ENCODE measurements at places on chromosomes 5 and 9.
A peak's percentile ranks its signal among the peaks of the same experiment; 100 is the strongest.

DNA sequence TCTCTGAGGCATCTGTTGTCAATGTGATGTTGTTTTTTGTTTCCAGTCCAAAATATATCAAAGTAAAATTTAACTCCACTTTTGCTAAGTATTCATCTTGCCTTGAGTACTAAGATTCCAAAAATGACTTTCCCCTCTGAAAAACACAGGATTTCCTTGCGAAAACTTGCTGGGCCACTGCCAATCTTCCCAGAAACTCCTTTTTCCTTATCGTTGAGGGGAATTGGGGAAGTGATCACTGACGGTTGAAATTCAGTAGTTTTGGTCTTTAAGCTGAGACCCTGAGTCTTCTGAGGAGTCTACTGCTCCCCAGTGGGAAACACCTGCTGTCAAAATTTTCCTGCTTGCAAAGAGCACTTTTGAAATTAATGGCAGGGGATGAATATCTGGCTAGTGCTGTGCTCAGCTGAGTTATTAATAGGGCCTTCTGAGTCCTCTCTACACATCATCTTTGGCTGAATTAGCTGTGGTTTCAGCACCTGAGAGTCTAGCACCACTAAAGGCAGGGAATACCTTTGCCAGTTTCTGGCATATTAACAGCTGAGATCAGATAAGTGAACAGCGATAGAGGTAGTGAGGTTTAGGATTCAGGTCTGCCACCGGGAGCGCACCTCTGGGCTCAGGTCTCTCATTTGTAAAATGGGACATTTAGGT lies 18.0 kb downstream of the TLR4 start:
- DNase-seq = no peak

- DNase-seq = no peak
Observed at GRCh38 chr5:77281969-77282336, 71.5 kb downstream of the PDE8B start.

DNA sequence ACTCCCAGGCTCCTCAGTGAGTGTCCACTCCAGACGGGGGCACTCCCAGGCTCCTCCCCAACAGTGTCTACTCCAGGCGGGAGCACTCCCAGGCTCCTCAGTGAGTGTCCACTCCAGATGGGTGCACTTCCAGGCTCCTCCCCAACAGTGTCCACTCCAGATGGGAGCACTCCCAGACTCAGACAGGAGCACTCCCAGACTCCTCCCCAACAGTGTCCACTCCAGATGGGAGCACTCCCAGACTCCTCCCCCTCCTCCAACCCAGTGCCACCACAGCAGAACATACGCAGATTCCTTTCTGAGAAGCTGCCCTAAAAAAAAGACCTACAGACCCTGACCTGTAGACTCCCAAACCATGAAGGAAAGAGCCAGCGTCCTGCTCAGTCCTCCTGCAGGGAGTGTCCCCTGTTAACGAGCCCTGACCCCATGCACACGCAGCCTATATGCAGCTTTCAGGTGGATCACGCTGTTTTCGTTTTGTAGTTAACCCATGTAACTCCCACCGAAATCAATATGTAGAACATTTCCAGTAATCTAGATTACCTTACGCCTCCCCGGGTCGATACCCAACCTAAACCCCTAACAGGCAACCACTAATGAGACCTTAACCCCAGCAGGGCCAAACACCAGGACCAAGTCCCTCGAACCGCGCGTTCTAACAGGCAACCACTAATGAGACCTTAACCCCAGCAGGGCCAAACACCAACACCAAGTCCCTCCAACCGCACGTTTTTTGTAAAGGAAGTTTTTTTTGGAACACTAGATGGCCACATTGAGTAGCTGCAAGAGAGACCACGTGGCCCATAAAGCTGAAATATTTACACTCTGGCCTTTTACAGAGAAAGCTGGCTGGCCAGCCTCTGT lies 15.7 kb downstream of the PNPLA7 start:
- peak; percentile 91 for DNase-seq

- no peak for DNase-seq
Observed at GRCh38 chr5:92559781-92560180, 1021.2 kb downstream of the NR2F1-AS1 start.

DNA sequence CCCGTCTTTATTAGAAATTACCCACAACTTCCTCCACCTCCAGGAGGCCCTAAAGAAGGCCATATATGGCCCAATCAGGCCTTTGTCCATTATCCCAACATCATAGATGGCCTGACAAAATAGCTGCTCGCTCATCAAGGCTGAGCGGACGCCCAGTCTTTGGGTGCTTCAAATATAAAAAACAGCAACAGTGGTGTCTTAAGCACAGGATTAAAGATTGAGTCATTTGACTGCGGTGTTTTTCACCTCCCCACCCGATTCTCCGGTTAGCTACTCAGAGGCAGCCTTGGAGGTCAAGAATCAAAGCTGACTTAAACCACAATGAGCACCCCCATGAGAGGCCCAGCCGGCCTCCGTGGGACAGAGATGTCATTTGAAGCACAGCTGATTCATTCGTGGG lies 18.8 kb downstream of the S1PR3 start:
- no peak for DNase-seq

DNA sequence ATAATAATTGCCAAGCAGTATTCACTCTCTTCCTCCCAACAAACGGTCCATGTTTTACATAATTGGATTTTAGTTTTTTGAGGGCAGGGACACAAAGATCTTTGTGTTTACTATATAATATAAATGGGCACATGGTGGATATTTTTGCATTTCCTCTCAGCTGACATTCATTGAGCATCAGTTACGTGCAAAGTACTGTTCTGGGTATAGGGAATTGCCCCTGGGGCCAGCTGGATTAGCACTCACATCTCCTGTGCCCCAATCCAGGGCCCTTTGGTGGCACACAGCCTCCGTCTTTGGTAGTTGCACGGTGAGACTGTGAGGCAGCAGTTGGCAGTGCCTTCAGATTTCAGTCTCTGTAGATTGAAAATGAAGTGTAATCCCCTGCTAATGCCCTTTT lies 1.6 kb downstream of the TDRD7 start:
- no peak for DNase-seq

GRCh38 chr5:173925449-173926071 lies 37.4 kb downstream of the CPEB4 start:
- DNase-seq = peak; percentile 77

DNA sequence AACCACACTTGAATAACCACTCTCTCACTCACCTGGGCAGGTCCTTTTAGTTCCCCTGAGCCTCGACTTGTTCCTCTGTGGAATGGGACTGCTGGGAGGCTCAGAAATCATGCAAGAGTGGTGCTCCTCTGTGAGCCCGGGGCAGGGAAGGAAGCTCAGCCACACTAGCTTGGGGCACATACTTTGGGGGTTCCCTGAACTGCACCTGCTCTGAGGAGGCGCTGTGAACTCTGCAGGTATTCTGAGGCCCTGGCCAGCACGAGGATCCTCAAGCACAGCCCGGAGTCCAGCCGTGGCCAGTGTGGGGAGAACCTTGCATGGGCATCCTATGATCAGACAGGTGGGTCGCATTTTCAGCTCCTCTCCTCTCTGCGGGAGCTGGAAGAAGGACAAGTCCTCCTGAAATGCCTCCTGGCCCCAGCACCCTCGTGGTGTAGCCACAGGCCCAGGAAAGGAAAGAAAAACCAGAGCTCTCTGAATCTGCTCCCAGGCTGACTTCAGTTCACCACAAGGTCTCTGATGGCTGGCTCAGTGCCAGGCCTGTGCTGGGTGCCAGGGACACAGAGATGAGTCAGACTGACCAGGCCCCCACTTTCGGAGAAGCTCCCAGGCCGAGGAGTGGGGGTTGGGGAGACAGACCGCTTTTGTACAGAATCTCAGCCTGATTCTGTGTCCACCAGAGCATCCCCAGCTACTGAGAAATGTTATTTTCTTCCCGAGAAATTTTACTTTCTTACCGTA lies 11.9 kb downstream of the GLIPR2 start:
- DNase-seq = peak; percentile 92

DNA sequence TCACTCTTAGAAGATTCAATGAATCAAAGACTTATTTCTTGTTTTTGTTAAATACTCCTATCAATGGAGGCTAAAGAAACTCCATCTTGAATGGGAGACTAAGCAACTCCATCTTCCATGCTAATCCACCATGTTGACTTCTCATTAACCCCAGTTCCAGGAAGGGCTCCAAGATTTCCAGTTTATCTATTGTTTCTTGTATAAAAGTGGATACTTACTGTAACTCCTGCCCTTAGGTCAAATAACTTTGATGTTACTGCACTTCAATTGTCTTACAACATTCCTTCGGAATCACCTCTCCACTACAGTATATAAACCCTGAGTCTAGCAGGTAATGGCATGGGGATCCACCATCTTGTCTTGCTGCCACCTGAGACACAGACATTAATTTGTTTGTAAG lies 63.0 kb downstream of the PUM3 start:
- no peak for DNase-seq

DNA sequence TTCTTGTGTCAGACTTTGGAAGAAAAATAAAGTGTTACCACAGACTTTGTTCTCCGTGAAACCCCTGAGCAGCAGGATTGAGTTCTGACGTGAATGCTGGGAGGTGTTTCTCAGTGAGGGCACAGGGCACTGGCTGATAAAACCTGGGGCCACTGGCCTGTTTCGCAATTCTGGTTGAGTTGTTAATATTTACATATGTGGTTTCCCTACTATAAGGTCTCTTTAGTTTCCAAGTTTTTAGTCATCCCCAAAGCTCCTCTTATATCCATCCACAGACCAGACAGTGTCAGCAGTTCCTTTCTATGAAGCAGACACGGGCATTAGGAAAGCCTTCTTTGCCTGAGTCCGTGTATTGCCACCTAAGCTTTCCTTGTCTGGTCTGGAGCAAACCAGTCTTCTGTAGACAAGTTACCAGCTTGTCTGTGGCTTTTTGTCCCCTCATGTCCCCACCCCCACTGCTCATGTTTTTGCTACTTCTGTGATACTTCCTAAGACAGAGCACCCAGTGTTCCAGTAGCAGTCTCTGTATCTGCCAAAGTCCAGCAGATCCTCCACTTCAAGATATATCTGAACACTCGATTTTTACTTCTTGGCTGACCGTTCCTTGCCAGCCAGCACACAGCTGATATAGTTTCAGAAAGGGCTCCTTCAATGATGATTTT lies 42.0 kb downstream of the ACO1 start:
- peak; percentile 76 for DNase-seq

DNA sequence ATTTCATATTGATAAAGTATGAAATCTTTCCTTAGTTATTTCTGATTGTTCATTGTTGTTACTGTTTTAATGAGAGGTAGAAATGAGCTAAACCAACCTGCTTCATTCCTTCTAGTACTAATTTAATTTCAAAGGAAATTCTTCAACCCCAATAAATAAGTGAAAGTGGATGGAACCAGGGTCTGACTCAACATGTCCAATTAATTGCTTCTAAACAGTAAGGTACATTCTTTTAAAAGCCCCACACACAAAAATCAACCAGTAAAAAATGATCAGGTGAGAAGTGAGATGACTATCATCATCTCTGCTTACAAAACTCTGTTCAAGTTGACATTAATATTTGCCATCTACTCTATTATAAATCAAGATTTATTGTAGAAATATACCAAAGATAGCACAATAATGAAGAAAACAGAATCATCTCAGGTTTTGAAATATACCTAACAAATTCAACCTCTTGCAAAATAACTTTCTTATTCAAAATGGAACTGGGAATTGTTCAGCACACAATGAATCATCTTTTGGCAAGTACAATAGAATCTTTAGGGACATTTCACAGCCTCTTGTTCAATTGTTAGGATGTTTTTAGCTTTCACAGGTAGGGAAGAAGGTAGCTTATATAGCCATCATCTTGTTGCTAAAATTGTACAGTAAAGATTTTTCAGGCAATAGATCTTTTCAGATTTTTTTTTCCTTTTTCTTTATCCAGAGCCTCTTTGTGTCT lies 114.5 kb downstream of the RPS23 start:
- DNase-seq = no peak

Data from hematopoietic multipotent progenitor cell treated with erythropoietin and hydrocortisone succinate and interleukin-3 and kit ligand, for 6 days (in vitro differentiated cells).